ENCODE measurements at places on chromosomes 2 and 18.

- no peak for DNase-seq
Measured at GRCh38 chr2:47616506-47616905, 166.4 kb upstream of the MSH6 start.

DNA sequence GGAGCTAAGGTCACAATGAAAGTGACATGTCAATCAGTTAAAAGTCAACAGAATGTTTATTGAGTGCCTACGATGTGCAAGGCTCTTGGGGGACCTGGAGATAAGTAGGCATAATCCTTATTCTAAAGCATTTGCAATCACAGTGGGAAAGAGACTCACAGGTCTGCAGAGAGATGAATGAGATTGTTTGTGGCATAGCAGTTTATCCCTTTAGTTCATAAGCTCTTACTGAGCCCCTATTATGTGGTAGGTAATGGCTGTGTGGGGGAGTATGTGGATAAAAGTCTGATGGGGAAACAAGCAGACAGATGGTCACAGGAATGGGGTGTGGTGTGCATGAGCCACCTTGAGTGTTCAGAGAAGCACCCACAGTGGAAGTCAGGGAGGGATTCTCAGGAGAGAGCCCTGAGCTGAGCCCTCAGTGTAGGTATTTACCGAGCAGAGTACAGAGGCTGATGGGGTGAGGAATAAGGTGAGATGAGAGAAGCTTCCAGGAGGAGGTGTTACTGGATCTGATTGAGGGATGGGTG is 48.1 kb downstream of the EMILIN2 start:
- DNase-seq, result no peak

GRCh38 chr18:56146565-56146964 is 491.8 kb downstream of the TXNL1 start:
- no peak for DNase-seq

GRCh38 chr18:24054130-24054529 is 39.6 kb downstream of the TTC39C start:
- DNase-seq, result no peak

DNA sequence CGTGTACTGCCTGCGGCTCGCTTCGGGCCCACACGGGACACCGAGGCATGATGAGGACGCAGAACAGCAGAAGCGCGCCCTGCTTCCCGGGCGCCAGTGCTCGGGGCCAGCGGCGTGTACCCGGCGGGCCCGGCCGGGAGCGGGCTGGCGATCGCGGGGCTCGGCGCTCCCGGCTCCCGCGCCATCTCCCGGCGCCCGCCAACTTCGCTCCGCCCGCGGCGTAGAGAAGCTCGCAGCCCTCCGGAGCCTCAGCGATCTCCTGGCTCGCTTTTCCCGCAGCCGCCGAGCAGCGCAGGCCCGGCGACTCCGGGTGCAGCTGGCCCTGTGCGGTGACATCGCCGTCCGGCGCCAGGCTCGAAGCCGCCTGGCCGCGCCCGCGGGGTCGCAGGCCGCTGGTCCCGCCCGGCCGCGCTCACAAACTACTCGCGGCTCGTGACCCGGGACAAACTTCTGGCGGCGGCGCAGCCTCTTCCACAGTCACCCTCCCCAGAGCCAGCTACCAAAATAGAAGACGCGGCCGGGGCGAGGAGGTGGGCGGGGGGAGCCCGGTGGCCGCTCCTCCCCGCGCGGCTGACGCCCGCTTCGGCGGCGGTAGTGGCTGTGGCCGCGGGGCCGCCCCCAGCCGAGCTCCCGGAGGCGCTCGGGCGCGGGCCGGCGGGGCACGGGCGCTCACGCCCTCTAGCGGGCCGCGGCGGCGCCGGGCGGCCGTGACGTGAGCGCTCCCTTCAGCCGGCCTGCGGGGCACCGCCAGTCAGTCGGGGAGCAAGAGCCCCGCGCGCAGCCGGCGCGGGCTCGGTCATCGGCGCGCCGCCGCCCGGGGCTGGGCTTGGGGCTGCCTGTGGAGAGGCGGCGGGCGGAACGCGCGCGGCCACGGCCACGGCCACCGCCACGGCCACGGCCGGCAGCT is at the start of gene PTPRM:
Gene PTPRM, plus strand, starts transcription at position 750 of the 907 bp plus-strand sequence. CDS start 503 bp downstream, outside the sequence.
- DNase-seq, result peak; percentile 52

DNA sequence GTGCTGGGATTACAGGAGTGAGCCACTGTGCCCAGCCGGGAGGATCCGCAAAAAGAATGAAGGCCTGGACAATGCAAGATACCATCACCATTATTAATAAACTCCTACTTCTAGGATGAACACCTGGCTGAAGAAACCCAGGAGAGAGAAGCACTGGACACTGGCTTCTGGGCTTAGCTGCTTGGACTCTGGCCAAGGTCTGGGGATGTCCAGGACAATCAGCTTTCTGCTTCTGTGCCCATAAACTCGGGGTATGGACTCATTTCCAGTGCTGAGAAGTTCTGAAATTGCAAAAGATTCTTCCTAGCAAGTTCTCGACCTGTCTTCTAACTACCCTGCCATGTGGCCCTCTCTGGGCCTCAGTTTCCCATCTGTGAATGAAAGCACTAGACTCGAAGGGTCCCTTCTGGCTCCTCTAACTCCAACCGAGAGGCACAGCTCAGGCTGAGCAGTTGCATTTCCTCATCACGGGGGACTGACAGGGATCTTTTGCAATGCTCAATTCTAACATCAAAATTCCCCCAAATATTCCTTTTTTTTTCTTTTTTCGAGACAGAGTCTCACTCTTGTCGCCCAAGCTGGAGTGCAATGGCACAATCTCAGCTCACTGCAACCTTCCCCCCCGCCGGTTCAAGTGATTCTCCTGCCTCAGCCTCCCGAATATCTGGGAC is 2.4 kb upstream of the SH2D6 start:
- DNase-seq, result no peak

- DNase-seq, result no peak
Measured at GRCh38 chr18:69490813-69491212, 90.1 kb downstream of the DOK6 start.

DNA sequence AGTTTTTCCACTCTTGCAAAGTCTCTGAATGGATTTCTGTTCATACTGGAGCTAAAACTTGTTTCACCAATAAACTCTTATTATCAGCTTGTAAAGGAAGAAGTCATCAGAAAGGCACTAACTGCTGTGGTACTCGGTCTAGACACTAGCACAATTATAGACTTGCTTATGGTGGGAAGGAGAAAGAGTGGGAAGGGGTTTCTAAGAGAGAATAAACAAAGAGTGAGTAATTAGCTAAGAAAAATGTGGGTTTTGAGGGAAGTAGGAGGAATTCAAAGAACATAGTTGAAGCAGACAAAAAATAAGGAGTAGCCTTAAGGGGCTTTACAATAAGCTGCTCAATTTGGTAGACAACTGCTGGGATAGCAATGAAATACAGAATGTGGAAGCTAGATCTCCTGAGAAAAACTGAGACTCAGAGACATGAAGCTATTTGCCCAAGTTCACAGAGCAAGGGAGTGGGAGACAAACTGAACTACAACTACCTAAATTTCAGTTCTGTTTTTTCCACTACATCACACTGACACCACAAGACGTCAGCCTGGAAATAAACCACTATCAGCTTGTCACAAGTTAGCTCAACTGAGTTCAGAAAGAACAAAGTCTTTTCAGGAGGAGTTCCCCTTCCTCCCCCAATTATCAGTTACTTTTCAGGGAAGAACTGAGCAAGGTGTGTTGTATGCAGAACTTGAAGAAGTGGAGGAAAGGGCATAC is 59.7 kb downstream of the MAP4K3 start:
- DNase-seq, result no peak

GRCh38 chr2:147845411-147845971 is 662 bp downstream of the ACVR2A start:
- no peak for DNase-seq

- no peak for DNase-seq
Measured at GRCh38 chr2:8886876-8887275, 49.5 kb upstream of the KIDINS220 start.

DNA sequence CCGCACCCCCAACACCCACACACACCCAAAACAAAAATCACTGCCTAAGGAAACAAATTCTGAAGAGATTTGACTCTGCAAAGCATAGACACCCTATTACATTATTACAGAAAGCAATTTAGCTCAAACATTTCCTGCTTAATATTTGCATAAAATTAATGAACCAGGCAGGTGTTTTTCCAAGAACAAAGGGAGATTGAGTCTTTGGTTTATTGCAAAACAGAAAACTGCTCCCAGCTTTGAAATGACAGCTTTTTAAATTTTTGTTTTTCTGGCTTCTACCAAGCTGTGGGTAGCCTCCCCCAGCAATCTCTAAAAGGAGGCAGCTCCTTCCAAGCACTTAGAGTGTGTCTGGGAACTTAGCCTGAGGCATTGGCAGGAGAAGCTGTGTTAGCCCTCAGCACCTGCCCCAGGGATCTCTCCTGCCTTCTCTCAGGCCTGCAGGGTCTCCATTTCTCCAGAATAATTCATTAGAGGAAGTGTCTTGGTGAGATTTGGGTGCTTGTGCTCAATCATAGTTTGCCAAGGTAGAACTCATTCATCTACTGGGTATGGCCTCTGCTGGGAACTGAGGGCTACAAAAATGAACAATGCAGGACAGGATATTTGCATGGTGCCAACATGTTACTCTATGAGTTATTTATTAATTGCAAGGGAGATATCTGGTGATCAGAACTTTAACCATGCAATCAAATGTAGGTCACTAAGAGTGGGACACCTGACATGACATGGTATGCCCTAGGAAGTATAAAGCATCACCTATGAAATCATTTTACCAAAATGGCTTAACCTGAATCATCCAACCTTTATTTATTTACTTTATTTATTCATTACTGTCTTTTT is 58.7 kb downstream of the B3GNT2 start:
- no peak for DNase-seq

DNA sequence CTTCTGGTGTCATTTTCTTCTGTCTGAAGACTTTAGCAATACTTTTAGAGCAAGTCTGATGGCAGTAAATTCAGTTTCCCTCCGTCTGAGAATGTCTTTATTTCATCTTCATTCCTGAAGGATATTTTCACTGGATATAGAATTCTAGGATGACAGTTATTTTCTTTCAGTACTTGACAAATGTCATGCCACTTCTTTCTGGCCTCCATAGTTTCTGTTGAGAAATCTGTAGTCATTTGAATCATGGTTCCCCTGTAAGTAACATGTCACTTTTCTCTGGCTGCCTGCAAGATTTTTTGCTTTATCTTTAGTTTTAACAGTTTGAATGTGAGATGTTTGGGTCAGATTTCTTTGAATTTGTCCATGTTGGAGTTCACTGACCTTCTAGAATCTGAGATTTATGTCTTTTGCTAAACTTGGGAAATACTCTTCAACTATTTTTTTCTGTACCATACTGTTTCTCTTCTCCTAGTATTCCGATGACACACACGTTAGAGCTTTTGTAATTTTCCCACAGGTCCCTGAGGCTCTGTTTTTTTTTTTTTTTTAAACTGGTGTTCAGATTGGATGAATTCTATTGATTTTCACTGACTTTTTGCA is 30.2 kb downstream of the RMND5A start:
- no peak for DNase-seq

DNA sequence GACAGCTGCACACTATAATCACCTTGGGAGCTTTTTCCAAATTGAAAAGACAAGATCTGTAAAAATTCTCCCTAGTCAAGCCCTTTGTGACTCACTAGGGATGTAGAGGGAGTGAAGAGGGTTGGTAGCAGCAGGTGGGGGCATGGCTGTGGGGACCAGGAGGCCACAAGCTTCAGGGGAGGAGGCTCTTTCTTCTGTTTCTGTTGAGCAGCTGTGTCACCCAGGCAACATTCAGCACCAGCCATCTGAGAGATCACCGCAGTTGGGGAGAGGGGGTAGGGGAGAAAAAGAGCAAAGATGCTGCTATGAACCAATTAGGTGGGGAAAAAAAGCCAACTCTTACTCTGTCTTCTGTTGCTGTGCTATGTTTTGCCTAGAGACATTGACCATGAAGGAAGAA is 352.3 kb upstream of the MEIS1 start:
- no peak for DNase-seq

GRCh38 chr2:102620332-102620731 is 979 bp downstream of the SLC9A2 start:
- DNase-seq, result no peak

GRCh38 chr2:216694082-216694825 is 1.1 kb downstream of the IGFBP5 start:
- no peak for DNase-seq

DNA sequence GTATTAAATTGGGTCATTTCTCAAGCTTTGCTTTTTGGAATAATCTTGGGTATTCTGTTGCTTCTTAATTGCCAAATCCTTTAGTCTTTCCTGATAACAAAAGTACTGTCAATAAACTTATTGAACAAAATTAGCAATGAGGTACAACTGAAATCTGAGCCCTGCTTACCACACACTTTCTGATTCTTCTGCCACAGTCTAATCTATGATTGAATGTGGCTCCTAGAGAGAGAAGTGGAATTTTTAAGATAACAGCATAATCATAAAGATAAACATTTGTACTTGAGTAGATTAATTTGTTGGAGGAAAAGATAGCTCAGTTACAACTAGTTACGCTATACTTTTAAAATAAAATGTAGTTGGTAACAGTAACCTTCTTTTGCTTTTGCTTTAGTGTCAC is 354.8 kb downstream of the CELF4 start:
- DNase-seq, result no peak

- DNase-seq, result peak; percentile 15
Measured at GRCh38 chr2:149145314-149146295, 107.1 kb downstream of the LYPD6B start.

DNA sequence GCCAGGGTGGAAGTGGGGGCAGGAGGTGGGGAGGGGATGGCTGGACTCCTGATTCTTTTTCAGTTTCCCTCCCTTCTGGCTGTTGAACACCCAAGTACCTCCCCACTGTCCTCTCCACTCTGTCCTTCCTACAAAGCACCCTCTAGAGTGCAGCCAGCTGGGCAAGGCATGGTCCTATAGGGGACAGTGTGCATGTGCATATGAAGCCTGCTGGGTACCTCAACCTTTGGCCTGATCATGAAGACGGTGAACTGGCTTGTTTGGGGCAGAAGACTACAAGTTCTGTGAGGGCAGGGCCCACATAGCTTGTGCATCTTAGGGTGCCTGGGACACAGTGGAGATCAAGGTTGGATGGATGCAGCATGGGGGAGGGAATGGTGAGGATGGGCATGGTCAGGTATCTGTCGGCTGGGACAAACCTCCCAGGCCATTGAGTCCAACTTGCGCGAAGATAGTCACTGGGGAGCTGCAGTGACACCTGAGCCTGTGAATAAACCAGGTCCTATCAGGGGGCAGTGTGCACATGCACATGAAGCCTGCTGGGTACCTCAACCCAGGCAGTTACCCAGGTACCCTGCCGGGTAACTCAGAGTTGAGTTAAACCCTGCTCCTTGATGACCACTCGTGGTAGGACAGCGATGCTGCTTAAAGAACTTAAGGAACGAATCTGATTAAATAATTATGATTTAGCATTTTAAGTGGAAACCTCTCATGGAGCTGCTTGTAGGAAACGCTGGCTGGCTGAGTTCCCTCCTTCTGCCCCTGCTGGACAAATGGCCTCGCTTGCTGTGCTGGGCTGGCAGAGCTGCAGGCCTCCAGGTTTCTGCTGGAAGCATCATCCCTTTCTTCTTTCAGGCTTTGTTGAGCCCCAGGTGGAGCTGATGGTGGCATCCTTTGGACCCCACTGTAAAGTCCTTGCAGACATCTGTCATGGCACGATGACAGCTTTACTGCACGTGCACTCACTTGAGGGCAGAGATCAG is 84.0 kb downstream of the POLR1A start:
- no peak for DNase-seq

Data from AG09319 (cell line).